ENCODE measurements at places on chromosomes 12 and 14. TPM values are rescaled to one million over a fixed set of nuclear protein-coding genes. Genes with fewer than 3 reads are reported as not detected.

The CLEC9A gene
- polyA plus RNA-seq, result not detected

The FOXA1 gene
- not detected for polyA plus RNA-seq

The PDZRN4 gene
- polyA plus RNA-seq, result not detected

The ABCC9 gene
- polyA plus RNA-seq, result not detected

The COX8C gene
- not detected for polyA plus RNA-seq

The GALNT9 gene
- polyA plus RNA-seq, result 1.5 TPM

The FIGNL2 gene
- not detected for polyA plus RNA-seq

The LRTM2 gene
- not detected for polyA plus RNA-seq

The KRT3 gene
- not detected for polyA plus RNA-seq

The NINJ2 gene
- polyA plus RNA-seq, result 15.8 TPM

The LRRK2 gene
- 6.8 TPM for polyA plus RNA-seq

The FAM186B gene
- 0.16 TPM for polyA plus RNA-seq

The LRRC9 gene
- polyA plus RNA-seq, result not detected

The RARG gene
- 4.8 TPM for polyA plus RNA-seq

The LHX5 gene
- not detected for polyA plus RNA-seq

The OR4E2 gene
- polyA plus RNA-seq, result not detected

The SOAT2 gene
- polyA plus RNA-seq, result not detected

The IKZF4 gene
- polyA plus RNA-seq, result 0.35 TPM

The AMN gene
- 15.0 TPM for polyA plus RNA-seq

The OR6C2 gene
- not detected for polyA plus RNA-seq

The SAMD15 gene
- polyA plus RNA-seq, result 0.08 TPM

The CIDEB gene
- polyA plus RNA-seq, result 19.2 TPM

The PPFIA2 gene
- polyA plus RNA-seq, result not detected

The CEBPE gene
- polyA plus RNA-seq, result not detected

The IL31 gene
- not detected for polyA plus RNA-seq

The OLR1 gene
- polyA plus RNA-seq, result not detected

The NEUROD4 gene
- polyA plus RNA-seq, result not detected

Measured in IgD-negative memory B cell (primary cell).